HCT116 (cell line): ENCODE measurements at places on chromosomes 5 and 9.

- peak; percentile 27 for DNase-seq
Measured at GRCh38 chr9:89138463-89139390, 39.9 kb downstream of the SHC3 start.

- no peak for DNase-seq
Measured at GRCh38 chr9:18007621-18008020, 428.8 kb downstream of the SH3GL2 start.

DNA sequence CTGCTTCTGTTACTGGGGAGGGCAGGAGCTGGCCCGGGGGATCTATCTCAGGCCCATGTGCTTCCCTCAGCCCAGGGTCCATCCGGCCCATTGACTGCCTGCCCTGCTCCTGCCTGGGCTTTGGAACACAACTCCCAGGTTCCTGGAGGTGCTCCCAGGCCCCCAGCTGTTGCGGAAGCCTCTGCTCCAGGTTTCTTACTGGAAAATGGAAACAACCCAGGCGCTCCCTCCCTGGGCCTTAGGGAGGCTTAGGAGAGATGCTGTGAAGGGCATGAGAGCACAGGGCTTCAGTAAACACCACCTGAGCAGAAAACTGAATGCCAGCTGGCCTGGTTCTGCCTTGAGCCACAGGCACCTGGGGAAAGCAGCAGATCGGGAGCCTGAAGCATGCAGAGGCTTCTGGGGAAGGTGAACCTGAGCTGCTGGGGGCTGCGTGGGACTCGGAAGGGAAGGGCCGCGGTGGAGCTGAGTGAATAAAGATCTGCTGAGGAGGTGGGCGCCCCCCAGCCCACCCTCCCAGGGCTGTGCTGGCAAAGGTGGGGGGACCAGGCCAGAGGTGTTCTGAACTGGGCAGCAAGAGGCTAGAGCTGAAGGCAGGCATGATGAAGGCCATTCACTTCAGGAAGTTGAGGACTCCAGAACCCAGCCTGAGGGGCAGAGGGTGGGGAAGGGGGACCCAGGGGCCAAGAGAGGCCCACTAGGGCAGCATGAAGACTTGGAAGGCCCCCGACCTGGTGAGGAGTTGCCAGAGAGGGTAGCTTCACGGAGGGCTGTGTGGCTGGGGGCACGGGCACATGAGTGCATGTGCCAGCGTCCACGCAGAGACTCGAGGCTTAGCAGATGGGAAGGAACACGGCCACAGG lies 64.8 kb downstream of the SHB start:
- DNase-seq, result no peak

- no peak for DNase-seq
Measured at GRCh38 chr5:119270960-119271757, 84.7 kb upstream of the TNFAIP8 start.

DNA sequence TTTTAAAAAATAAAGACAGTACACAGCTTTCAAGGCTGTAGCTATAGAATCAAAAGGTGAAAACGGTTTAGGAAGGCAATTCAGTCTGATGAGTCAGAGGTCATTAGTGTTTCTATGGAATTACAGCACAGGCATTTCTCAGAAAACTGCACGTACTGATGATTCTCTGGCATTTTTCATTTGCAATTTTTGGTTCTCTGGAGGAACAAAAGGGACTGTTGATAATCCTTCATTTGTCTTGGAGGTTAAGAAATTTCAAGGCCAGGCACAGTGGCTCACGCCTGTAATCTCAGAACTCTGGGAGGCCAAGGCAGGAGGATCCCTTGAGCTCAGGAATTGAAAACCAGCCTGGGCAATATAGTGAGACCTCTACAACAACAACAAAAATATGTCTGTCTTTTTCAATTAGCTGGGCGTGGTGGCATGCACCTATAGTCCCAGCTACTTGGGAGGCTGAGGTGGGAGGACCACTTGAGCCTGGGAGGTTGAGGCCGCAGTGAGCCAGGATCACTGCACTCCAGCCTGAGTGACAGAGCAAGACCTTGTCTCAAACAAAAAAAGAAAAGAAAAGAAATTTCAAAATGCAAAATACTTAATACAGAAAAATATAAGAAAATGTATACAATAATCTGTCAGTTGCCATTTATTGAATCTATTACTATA lies 27.3 kb downstream of the NR6A1 start:
- DNase-seq, result no peak

GRCh38 chr5:38715696-38716095 lies 130.1 kb upstream of the OSMR start:
- DNase-seq, result peak; percentile 10

GRCh38 chr5:96772542-96772941 lies 35.2 kb downstream of the ERAP1 start:
- no peak for DNase-seq

DNA sequence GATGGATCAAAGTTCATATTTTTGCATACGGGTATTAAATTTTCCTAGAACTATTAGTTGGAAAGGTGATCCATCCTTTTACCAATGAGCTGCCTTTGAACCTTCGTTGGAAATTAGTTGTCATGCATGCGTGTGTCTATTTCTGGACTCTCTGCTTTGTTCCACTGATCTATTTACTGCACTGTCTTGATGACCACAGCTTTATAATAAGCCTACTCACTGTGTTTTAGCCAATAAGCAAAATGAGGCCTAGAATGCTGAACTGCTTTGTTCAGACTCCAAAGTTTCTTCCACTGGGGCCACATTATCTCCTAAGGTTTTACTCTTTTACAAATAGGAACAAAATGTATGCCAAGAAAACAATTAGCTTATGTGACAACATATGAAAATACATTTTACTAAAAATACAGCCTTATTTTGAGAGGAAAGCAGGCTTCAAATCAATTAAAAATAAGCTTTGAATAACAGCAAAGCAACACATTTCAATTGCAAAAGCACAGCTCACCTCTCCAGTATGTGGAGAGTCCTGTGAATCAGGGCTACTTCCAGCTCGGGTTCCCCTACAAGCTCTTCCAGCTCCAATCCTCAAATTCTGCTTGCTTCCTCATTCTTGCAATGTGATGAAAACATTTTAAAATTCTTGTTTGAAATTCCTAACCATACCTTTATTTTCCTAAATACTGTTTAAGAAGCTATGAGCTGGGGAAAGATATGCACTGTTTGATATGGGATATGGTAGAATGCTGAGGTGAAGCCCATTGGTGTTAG lies 72.0 kb downstream of the RETREG1 start:
- no peak for DNase-seq

GRCh38 chr5:65076251-65076869 lies 307.6 kb downstream of the CWC27 start:
- DNase-seq, result peak; percentile 57

- no peak for DNase-seq
Measured at GRCh38 chr9:99019510-99020331, 76.0 kb downstream of the COL15A1 start.

DNA sequence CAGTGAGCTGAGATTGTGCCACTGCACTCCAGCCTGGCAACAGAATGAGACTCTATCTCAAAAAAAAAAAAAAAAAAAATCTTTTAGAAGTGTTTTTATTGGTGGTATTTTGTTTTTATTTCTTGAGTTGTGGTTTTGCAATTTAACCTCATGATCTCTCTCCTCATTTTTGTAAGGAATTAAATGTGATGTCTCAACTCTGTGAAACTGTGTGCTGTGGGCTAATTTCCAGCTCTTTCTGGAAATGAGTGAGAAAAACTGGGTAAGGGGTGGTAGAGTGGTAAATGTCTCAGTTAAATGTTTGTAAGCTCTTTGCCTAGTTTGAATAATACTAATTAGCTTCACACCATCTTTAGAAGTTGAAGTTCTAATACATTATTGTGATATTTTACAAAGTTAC lies 29.0 kb downstream of the ACO1 start:
- DNase-seq, result no peak

- DNase-seq, result no peak
Measured at GRCh38 chr9:8179381-8180053, 379.9 kb upstream of the DMAC1 start.
